NCI-H2081 treated with DMSO at 0.1 percent for 48 hours (cell line): ENCODE measurements at places on chromosomes 1 and 21.

GRCh38 chr1:37258068-37258467, 216.3 kb upstream of the ZC3H12A start:
- DNase-seq: no peak

DNA sequence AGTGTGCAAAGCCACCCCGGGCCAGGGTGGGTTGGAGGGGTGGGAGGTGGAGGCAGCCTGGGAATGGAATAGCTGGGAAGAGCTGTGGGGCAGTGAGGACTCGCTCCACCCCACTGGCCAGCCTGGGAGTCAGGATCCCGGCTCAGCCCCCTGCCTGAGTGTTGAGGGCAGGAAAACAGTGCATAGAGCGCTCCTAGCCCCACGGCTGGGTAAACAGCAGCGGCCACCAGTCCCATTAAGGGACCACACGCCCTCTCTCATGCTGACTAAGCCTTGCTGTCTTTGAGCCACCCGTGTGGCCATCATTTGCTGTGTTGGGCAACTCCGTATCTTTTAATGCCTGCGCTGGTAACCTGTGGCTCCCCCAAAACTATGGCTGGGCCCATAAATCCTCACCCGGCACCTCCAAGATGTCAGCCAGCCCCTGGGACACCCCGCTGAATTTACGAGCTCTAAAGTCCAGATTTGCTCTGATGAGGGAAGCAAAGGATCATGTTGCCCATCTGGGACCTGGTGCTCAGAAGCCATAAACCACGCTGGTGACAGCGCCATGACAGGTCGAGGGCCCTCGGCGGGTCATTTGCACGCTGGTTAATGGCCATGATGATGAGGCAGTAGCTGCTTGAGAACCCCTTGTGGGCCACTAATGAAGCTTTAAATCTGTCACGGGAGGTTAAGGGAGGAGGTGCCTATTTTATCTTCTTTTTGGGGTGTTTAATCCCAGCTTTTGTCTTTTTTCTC, 34.9 kb downstream of the SYF2 start:
- no peak for DNase-seq

DNA sequence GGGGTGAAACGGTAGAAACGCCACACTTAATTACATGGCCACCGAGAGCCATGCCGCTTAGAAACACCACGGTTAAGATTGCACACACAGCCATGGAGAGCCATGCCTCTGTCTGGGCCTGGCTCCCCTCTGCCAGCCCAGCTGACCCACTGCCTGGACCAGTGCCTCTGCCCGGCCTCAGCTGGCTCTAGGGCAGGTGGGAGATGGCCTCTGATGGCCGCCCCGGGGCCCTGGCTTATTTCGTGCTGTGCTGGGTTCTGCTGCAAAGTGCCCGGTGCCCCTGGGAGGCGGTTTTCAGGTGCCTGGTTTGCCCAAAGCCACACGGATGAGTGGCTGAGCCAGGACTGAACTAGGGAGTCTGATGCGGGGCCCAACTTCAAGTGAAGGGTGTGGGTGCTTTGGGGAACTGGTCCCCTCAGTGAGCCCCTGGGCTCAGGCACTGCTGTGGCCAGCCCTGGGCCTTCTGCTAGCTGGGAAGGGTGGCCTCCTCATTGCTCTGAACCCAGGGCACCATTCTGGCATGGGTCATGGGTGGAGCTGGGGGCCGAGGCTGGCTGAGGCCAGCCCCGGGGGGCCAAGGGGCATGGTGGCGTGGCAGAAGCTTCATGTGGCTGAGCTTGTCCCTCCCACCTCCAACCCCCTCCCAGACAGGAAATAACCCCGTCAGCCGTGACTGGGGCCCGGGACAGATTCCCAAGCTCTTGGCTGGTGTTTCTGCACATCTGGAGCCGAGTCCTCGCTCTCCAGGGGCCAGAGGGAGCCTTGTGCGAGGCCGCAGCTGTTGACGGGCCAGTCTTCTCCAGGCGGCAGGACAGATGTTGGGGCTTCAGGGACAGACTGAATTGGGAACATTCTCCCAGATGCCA, 1.9 kb upstream of the GPR153 start:
- no peak for DNase-seq

GRCh38 chr21:43868461-43868860, 3.4 kb downstream of the AGPAT3 start:
- no peak for DNase-seq

GRCh38 chr1:248243204-248243603, 12.0 kb downstream of the OR2M4 start:
- peak; percentile 11 for DNase-seq

DNA sequence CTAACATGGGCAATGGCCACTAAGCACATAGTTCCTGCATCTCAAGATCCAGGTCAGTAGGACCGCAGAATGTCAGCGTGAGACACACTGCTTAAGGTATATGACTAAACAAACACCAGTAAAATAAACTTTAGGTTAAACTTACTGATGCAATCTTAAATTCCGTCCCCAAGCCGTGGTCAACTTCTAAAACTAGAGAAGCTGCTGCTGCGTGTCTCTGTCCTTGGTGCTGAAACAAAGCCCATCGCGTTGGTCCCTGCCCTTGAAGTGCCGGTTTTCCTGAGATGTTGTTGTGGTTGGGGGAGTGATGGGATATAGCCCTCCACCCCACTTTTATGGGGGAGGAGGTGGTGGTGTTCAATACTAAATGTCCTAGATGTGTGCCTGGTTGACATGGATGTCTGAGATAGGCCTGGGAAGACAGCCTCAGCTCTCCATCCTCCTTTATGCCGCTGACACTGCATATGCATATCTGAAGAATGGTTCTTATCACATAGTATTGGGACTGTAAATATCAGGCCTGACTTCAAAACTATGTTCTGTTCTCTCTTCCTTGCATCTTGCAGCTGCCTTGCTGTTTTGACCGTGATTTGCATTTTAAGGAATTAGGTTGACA, 72.0 kb upstream of the KCNA3 start:
- DNase-seq: no peak

GRCh38 chr1:20487236-20487590, 1.2 kb upstream of the CAMK2N1 start:
- DNase-seq: no peak

DNA sequence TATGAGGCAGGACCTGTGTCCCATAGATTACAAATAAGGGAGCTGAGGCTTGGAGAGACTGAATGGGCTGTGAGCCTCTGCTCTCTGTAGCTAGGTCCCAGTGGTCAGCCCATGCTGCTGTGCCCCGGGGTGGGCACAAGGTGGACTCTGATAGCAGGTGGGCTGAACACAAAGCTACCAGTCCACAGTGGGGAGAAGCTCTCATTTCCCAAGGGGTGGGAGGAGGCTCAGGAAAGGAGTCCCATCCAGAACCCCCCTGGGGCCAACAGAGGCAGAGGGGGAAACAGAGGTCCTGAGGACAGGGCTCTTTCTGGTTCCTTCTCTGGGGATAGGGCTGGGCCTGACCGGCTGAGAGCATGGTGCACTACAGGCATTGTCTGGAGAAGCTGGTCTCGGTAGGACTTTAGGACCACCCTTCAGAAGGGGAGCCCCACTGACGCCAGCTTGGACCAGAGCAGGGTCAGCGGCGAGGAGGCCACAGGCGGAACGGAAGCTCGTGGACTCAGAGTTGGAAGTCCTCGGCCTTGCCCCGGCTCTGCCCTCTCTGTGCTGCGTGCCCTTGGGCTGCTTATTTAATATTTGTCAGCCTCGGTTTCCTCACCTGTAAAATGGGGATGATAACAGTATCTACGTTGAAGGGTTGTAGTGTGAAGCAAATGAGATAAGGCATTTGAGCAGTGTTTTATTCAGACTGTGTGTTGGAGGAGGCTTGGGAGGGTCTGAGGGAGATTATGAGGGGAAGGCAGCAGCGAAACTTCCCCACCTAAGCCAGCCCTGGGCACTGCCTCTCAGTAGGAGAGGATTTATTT, 26.6 kb downstream of the SDE2 start:
- no peak for DNase-seq

DNA sequence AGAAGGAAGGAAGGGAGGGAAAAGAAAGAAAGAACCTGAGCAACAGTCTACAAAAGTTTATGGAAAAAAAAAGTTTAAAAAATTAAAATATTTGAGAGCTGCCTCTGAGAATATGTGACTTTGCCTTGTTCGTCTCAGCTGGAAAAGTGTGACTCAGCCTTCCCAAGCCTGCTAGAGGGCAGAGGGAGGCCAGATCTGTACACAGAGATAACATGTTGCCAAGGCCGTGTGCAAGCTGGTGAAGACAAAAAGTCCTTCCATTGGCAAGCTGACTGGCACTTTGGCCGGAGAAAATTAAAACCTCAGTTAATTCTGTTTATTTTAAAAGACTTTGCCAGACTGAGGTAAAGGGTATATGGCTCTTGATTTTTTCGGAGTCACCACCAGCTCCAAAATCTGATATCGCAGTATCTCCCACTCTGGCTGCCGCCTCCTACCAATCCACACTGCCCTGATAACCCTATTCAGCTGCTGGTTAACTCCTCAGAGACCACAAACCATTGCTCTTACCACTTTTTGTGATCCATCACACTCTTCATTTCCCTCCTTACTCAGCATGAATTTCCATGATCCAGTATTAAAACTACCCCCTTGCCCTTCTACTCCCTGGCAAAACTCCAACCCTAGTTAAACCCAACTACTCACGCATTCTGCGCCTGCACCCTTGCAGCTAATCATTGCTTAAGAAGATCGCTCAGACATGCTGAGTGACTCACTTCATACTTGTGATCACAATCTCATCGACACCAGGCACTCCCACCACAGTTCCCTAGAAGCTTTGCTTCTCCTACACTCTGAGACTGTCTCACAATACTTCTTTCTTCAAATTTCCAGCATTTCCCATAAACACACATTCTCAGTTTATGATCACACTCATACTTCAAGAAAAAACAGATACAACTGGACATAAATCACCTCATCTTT, 5.7 kb upstream of the PPP1R15B start:
- no peak for DNase-seq

DNA sequence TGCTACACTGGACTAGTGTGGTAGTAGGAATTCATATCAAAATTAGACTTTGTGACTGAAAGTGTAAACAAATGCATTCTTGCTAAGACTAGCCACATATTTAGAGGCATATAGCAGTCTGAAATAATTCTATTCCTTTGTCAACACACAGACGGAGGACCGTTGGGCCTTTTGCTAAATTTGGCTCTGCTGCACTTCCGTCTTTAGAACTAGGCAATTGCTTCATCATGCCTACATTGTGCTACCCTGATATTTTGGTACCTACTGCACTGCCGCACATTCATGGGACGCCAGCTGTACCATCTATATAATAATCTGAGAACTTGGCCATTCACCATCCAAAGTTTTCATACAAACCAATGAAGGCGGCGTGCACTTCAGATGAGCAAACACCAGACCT, 346.8 kb downstream of the KIF26B start:
- DNase-seq: no peak

DNA sequence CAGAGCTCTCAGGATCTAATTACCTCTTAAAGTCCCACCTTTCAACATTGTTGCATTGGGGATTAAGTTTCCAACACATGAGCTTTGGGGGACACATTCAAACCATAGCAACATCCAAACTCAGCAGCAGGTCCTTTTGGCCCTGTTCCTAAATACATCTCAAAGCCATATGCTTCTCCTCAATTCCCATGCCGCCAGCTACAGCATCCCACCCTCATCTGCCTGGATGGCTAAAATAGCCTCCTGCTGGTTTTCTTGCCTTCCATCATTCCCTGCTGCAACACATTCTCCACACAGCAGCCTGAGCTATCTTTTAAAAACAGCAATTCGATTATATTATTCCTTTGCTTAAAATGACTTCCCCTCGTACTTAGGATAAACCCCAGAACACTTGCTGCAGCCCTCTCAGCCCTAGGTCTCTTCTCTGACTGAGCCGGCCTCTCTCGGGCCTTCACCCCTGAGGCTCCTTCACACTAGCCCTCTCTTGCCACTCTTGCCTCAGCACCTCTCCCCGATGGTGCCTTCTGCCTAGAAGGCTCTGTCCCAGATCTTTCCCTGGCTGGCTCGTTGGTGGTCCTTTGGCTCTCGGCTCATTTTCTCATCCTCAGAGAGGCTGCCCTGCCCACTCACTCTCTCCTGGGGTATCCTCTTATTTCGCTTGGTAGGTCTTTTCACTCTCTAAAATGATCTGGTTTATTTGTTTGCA, 16.5 kb downstream of the MYBPH start:
- no peak for DNase-seq

DNA sequence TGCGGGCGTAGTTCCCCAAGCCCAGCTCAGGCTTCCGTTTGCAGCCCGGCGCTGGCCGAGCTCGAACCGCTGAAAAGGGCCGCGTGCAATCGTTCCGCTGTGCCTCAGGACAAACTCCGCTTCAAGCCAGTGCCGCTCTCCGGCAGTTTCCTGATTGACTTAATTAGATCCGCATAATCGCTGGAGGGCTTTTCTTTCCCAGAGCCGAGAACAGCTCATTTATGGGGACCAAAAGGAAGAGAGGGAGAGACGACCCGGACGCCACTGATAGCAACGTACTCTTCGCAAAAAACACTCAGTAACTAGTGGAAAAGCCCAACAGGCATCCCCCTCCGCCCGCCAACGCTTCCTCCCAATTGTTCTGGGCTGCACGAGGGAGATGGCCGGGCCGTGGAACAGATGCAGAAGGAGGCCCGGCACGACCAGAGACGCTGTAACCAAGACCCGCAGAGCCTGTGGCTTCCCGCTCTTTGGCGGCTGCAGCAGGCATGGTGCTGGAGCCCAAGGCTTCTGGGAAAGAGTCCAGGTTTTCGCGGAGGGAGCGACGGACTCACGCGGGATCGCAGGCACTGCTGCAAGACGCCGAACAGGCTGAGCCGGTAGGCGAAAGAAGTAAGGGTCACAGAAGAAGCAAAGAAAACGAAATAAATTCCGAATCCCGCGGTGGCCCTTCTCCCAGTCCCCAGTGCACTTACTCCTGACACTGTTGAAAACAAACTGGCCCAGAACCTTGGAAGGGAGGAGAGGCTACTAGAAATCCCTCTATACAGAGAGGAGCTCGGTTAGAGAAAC, 3.6 kb upstream of the FOXD2 start:
- no peak for DNase-seq

GRCh38 chr1:22323141-22323845, 128.4 kb upstream of the ZBTB40 start:
- DNase-seq: no peak

DNA sequence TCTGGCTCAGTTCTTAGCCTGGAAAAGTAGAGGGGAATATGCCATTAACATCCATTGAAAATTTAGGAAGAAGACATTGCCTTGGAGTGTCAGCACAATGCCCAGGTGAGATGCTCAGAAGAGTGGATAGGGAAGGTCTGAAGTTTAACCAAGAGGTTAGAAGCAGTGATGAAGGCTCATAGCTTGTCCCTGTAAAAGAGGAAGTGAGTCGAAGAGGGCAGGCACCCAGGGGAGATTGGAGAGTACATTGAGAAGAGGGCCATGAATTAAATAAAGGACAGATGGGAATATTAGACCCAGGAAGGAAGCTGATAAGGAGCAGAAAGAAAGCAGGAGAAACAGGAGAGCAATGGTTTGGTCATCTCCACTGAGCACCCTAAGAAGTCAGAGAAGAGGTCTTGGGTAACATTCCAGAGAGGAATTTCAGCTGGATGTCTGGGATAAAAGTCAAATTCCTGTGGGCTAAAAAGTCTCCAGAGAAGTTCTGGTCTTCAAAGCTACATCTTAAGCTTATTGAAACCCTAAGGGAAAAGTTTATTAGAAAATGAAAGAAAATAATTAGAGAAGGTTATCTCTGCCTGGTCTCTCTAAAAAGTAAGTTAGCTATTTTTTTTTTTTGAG, 17.3 kb downstream of the C8B start:
- DNase-seq: no peak
